Tibial nerve (tissue), 4 donors: ENCODE measurements at places on chromosomes 2 and 18.

- no peak overlapping the region for H3K27ac ChIP-seq
- no peaks in the 10 kb centered on the region for H3K27me3 ChIP-seq
- H3K36me3 ChIP-seq = no peaks in the 10 kb centered on the region
- H3K4me3 ChIP-seq = no peak overlapping the region
- H3K4me1 ChIP-seq = no peaks in the 10 kb centered on the region
Observed at GRCh38 chr18:3511980-3512379, 62.0 kb downstream of the TGIF1 start.

GRCh38 chr2:144331674-144332355 lies 188.1 kb downstream of the ZEB2 start:
- peak overlapping the region; percentile 67 for H3K27ac ChIP-seq
- no peaks in the 10 kb centered on the region for H3K27me3 ChIP-seq
- H3K36me3 ChIP-seq = no peaks in the 10 kb centered on the region
- peaks cover 26% of the 10 kb centered on the region for H3K4me1 ChIP-seq
- H3K4me3 ChIP-seq = peak overlapping the region; percentile 72

GRCh38 chr2:233489666-233490065 lies 76.9 kb downstream of the USP40 start:
- H3K27me3 ChIP-seq = no peaks in the 10 kb centered on the region
- H3K27ac ChIP-seq = peak overlapping the region; percentile 85
- no peaks in the 10 kb centered on the region for H3K36me3 ChIP-seq

- no peak for DNase-seq
- no peaks in the 10 kb centered on the region for H3K27me3 ChIP-seq
- no peak overlapping the region for H3K27ac ChIP-seq
- no peaks in the 10 kb centered on the region for H3K36me3 ChIP-seq
Observed at GRCh38 chr2:40734797-40735196, 282.9 kb upstream of the SLC8A1 start.

DNA sequence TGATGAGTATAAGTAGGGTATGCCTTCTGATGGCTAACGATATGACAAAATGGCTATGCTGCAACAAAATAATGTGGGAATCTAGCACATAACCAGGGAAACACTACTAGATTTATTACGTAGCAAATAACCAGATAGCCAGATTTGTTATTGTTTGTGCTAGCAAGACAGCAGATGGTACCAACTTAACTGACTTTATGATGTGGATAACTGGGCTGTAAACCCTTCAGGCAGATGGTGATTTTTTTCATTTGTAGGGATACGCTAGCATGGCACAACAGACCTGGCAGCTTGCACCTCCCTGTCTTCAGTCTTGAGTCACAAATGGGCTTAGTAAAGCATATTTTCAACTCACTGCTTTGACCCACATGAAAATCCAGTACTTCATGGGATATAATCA lies 48.7 kb downstream of the PRELID3A start:
- H3K27ac ChIP-seq = peak overlapping the region; percentile 61
- no peak overlapping the region for H3K4me3 ChIP-seq
- no peak for DNase-seq
- H3K4me1 ChIP-seq = peaks cover 32% of the 10 kb centered on the region
- H3K36me3 ChIP-seq = no peaks in the 10 kb centered on the region

DNA sequence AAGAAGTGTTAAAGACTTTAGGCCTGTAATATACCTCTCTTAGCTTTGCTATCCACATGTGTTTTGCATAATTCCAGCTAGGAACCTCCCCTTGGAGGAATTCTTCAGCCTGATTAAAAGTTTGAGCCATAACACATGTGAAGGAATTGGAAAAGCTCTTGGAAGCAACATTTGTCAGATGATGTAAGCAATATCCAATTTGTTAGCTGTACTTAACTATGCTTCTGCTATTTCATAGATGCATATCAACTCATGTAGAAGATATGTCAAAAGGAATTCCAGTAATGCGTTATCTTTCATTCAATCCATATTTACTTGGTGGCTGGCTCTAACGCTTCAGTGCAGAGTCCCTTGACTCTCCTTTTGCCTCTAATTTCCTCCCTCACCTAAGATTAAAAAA lies 46.2 kb downstream of the PKP4 start:
- H3K27ac ChIP-seq = no peak overlapping the region
- no peak for DNase-seq
- H3K4me1 ChIP-seq = peaks cover 52% of the 10 kb centered on the region
- no peaks in the 10 kb centered on the region for H3K36me3 ChIP-seq
- H3K4me3 ChIP-seq = no peak overlapping the region

GRCh38 chr2:181977661-181978350 lies 7.8 kb upstream of the PPP1R1C start:
- H3K36me3 ChIP-seq = no peaks in the 10 kb centered on the region
- no peaks in the 10 kb centered on the region for H3K4me1 ChIP-seq
- no peaks in the 10 kb centered on the region for H3K27me3 ChIP-seq
- no peak for DNase-seq
- H3K27ac ChIP-seq = no peak overlapping the region

DNA sequence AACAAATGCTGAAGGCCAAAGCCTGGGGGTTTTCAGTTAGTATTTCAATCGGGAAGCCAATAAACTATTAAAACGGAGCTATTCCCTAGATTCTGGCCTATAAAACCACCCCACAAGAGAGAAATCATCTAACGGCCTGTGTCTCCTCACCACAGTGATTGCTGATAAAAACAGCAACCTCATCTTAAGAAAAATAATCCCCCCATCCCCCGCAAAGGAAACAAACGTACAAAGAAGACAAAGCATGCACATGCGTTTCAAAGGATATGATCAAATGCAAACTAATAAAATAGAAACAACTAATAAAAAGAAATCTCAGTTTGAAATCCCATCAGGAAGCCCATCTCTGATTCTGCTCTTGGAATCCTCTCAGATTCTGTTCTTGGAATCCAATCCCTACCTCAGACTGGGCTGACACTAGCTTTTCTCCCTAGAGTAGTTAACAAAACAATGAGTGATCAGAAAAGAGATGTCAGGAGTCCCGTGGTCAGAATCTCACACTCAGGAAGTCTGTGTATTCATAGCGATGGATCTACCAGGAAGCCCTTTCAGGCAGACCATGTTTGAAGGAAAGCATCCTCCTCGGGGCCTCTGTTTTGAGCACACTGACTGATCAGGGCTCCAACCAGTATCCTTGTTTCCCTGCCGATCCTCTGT lies 150.7 kb downstream of the THADA start:
- DNase-seq = no peak
- peak overlapping the region; percentile 58 for H3K27ac ChIP-seq
- no peaks in the 10 kb centered on the region for H3K4me1 ChIP-seq
- no peaks in the 10 kb centered on the region for H3K27me3 ChIP-seq
- no peak overlapping the region for H3K4me3 ChIP-seq
- H3K36me3 ChIP-seq = no peaks in the 10 kb centered on the region

- H3K27me3 ChIP-seq = no peaks in the 10 kb centered on the region
- no peak overlapping the region for H3K27ac ChIP-seq
- no peak for DNase-seq
- H3K4me3 ChIP-seq = no peak overlapping the region
- H3K36me3 ChIP-seq = no peaks in the 10 kb centered on the region
Observed at GRCh38 chr2:85699325-85699724, 5.2 kb downstream of the GNLY start.
